ENCODE measurements at places on chromosomes 5 and 9.

GRCh38 chr5:66558560-66558959 lies 37.6 kb upstream of the MAST4 start:
- no peak for DNase-seq

DNA sequence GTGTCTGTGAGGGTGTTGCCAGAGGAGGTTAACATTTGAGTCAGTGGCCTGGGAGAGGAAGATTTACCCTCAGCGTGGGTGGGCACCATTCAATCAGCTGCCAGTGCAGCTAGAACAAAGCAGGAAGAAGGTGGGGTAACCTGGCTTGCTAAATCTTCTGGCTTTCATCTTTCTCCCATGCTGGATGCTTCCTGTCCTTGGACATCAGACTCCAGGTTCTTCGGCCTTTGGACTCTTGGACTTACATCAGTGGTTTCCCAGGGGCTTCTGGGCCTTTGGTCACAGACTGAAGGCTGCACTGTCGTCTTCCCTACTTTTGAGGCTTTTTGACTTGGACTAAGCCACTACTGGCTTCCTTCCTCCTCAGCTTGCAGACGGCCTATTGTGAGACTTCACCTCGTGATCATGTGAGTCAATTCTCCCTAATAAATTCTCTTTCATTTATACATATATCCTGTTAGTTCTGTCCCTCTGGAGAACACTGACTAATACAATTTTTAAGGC lies 38.1 kb downstream of the PBX3 start:
- DNase-seq = no peak

DNA sequence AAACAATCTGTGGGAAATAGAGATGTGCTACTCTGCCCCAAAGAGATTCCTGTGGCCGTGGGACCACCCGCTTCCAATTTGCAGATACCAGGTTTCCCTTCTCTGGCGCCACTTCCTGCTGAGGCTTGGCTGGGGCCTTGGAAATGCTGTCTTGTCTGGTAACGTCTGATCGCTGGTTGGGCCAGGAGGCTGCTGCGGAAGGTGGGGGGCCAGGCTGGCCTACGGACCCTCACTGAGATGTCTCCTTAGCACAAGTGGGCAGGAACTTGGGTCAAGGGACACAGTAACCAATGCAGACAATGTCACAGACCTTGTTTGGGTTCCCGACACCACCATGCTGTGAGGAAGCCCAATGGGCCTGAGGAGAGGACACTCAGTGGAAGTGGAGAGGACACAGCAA lies 31.7 kb upstream of the IRX4 start:
- DNase-seq = no peak

DNA sequence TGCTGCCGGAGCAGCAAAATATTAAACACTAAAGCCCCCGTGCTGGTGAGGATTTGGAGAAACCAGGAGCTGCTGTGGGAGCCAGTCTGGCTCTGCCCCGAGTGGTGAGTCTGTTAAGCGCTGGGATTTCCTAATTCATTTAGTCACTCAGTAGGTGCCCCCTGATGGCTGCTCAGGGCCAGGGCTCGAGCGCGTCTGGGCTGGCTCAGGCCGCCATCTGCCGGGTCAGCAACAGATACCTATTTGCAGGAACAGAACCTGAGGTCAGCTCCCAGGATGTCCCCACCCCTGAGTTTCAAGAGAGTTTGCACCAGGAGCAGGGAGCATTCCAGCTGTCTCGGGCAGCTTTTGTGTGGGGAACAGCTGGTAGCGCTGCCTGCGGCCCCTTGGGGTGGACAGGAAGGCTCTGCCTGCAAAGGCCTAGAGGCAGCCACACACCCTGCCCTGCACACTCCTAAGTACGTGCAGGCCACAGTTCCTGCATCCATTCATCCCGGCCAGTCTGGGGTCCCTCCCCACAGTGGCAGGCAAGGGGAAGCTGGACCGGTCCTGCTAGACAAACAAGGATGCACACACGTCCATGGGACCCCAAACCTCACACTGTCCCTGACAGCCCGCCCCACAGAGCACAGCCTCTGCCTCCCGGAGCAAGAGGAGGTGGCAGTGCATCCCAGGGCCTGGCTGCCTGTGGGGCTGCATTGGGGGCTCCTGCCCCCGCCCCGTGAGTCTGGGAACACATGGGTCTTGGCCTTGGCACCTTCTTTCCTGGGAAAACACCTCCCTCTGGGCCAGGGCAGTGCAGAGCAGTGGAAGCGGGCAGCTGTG lies 83.7 kb downstream of the ADAMTS2 start:
- no peak for DNase-seq

DNA sequence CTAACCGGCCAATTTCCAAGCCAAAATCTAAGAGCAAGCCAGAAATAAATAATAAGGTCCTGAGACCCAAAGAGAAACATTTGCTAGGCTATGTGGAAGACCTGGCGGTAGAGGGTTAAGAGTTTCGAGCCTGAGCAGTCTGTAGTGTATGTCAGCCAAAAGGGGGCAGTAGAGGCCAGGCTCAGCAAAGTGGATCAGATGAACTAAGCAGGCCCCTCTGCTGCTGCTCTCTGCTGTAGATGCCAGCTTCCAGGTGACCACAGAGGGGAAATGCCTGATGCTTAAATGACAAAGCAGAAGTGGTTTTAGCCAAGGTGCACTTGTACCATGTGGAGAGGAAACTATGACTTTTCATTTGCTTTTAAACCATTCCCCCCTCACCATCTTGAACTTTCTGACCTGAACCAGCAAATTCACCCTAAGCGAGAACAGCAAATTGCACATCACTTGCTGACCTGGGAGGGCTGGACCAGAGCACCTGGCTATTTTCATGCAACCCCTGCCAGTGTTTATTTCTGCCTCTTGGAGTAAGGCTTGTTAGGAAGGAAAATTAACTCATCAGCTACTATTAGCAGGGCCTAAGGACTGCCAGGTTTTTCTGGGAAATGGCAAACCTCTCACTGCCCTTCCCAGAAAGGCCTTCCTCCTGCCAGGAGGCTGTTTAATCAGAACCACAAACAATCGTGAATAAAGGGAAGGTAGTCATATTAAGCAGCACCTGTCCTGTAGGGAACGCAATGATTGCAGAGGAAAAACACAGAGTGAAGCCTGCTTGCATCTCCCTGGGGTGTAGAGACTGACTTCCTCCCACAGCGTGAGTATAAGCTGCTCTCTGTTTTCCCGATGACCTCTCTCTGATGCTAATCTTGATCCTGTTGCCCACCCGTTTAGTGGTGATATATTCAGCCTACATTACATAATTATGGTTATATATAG lies 818.2 kb downstream of the TLR4 start:
- DNase-seq = no peak

DNA sequence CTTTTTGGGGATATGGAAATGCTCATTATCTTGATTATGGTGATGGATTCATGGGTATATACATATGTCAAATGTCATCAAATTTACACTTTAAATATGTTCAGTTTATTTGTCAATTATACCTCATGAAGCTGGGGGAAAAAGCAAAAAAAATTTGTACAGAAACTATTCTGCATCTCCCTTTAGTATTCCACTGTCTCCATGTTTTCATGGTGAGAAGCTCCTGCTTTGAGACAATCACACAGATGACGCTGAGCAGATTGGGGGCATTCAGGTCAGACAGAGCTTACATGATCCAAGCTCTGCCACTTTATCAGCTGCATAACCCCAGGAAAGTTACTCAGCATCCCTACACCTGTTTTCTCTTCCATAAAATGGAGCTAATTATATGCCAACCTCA lies 101.5 kb downstream of the PLPPR1 start:
- peak; percentile 20 for DNase-seq

- no peak for DNase-seq
Measured at GRCh38 chr5:38483805-38484398, 72.5 kb downstream of the LIFR start.

- no peak for DNase-seq
Measured at GRCh38 chr5:25763781-25764180, 1119.0 kb upstream of the CDH10 start.
